ENCODE measurements at places on chromosomes 16 and 17.

- DNase-seq = no peak
Observed at GRCh38 chr17:13671771-13672170, 70.0 kb upstream of the HS3ST3A1 start.

GRCh38 chr17:4049546-4049945 lies 85.3 kb upstream of the ATP2A3 start:
- no peak for DNase-seq

GRCh38 chr17:14903854-14904253 lies 361.3 kb downstream of the PMP22 start:
- no peak for DNase-seq

DNA sequence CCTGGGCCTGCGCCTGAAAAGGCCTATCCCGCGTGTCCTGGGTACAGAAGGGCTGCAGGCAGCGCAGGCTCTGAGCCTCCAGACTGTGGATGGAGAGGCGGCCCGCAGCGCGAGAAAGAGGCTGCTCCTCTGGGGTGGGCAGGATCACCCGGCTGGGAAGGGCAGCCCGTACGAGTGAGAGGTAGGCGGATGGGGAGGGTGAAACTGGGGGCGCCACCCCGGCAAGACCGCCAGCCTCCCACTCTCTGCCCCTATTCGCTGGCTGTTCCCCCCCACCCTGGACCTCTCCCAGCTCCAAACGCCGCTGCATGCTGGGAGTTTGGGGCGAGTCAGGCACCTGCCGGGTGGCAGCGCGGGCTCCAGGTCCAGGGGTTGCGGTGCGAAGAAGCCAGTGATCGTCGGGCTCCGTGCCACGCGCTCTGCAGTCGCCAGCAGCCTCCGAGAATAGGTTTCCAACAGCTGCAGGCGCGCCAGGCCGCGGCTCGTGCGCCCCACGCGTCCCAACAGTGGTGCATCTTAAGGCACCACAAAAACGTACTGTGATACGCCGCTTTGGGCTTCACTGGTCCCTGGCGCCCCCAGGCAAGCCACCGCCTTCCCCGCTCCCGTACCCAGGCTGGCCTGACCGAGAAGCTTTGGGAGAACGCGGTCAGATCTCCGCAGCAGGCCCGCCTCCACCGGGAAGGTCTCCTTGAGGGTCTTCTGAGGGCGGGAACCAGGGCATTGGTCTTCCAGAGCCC lies 1.1 kb downstream of the NOXO1 start:
- no peak for DNase-seq

DNA sequence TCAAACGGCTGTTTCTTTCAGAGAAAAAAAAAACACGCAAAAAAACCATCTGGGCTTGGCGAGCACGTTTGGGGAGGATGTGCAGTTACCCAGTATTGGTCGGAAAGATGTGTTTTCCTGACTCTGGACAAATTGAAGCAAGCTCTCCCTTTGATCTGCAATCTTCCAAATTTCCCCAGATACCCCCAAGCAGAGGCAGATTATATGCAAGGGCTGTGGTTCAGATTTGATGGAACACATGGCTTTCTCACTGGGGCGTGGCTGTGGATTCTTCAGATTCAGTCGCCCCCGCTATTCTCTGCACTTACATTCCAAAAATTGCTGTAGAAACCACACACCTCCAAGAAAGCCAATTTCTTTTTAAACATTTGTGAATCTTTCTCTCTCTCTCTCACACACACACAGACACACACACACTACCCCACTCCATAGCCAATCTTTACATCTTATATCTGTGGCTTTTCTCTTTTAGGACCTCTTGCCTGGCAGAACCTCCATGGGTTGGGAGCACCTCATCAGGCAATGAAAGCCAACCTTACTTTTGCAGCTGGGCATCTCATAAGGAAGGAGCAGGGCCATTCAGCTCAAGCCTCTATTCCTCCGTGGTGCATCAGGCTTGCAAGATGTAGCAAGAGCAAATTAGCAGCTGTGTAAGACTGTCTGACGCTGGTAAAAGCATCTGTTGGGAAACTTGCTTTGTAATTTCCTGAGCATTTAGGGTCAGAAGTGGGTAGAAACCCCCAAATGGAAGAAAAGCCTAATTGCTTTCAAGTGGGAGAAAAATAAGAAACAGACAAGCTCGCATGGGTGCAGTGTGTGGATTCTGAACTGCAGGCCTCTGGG lies 103.9 kb upstream of the FAM20A start:
- DNase-seq = no peak
